T-helper 2 cell (primary cell): ENCODE measurements at places on chromosomes 16 and 17.

DNA sequence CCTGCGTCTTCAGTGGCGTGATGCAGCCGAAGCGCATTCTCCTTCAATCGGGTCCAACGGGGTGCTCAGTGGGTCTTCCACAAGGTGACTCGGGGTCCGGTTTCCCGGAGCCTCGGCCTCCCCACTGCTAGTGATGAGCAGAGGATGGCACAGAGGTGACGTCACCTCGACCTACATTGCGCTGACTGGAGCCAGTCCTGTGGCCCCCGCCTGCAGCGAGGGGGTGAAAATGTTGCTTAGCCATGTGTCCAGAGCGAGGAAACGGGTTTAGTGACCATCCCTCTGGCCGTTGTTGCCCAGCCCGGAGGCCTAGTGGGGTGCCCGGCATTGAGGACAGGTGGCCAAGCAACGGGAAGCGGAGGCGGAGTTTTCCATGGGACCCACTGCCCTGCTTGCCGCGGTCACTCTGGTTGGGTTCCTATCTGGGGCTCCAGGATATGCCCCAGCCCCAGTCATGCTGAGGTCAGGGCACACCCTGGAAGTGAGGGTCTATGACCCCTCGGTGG, 190.6 kb upstream of the CIBAR2 start:
- DNase-seq, result no peak

GRCh38 chr16:85390511-85391174, 222.5 kb upstream of the GSE1 start:
- DNase-seq, result no peak

GRCh38 chr17:81516439-81516838, 3.8 kb upstream of the ACTG1 start:
- no peak for DNase-seq

DNA sequence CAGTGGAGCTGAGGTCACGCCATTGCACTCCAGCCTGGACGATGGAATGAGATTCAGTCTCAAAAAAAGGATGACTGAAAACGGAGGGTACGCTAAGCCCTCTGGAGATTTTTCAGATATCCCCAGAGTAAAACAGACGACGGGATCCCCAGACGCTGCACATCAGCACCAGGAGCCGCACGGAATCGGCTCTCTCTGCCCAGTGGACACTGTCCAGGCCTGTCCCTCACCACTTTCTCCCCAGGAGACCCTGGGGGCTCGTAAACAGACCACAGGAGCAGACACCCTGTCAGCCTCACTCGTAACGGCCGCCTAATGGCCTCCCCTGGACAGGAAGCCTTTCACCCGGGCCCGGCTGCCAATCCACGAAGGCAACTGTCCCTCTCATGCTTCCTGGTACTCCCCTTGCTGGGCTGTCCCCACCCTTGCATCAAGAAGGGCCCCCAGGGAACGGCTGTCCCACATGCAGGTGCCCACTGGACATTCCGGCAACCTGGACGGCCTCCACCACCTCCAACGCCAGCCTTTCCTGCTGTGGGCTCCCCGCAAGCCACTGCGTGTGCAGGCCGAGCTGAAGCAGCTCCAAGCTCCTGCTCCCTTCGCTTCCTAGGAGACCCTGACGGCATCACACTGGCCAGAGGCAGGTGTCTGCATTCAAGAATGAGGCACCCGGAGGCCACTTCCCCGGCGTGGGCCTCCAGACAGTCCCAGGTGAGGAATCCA, 74.3 kb downstream of the TIMM22 start:
- no peak for DNase-seq

DNA sequence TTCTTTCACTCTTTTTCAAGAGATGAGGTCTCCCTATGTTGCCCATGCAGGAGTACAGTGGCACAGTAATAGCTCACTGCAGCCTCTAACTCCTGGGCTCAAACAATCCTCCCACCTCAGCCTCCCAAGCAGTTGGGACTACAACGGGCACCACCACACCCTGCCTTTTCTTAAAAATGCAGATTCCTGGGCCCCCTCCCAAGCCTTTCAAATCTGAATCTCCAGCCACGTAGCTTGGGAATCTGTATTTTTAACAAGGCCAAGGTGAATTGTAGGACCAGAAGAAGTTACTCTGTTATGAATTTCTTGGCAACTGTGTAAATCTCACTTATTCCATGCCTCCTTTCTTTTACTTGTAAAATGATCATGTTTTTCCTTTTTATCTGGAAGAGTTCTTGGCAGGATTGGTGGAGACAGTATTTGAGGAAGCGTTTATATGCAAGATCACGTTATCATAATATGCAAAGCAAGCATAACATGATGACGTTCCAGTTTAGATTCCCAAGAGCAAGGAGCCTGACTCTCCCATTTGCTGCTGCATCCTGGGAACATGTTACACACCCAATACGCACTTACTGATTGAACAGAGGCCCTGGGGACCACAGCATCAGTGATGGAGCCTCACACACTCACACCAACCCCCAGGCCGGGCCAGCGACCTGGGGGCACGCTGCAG, 44.5 kb downstream of the LITAF start:
- no peak for DNase-seq

- no peak for DNase-seq
Observed at GRCh38 chr17:66629762-66630161, 205.2 kb upstream of the CACNG5 start.

DNA sequence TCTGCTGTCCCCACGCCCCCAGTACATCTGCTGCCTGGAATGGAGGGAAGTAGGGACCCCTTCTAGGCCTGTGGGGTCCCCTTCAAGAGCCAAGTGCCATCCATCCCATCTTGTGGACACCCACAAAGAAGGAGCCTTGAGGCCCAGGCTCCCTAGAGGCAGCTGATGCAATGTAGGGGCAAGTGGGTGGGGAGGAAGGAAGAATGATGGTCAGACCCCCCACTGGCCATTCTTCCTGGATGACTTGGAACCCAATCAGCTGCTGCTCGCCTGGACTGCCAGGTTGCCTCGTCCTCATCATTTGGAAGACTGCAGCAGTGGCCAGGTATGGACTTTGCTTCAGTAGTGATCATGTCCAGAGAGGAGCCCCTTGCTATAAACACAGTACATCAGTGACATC, 48.9 kb downstream of the SMPD3 start:
- no peak for DNase-seq

DNA sequence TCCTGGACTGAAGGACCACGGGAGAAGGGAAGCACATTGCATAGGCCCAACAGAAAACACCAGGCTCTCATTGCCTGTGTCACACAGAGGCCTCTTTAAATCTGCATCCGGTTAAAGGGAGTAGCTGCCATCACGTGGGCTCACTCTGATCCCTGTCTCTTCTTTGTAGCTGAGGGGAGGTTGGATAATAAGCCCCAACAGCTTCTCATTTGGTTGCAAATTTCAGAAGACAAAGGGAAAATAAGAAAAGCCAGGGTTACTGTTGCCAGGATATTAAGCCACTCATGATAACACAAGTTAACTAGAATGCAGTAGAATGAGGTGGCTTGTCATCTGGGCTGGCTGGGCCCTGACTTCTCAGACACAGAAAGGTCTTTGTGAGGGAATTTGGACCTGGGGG, 325.1 kb upstream of the ERCC4 start:
- no peak for DNase-seq

DNA sequence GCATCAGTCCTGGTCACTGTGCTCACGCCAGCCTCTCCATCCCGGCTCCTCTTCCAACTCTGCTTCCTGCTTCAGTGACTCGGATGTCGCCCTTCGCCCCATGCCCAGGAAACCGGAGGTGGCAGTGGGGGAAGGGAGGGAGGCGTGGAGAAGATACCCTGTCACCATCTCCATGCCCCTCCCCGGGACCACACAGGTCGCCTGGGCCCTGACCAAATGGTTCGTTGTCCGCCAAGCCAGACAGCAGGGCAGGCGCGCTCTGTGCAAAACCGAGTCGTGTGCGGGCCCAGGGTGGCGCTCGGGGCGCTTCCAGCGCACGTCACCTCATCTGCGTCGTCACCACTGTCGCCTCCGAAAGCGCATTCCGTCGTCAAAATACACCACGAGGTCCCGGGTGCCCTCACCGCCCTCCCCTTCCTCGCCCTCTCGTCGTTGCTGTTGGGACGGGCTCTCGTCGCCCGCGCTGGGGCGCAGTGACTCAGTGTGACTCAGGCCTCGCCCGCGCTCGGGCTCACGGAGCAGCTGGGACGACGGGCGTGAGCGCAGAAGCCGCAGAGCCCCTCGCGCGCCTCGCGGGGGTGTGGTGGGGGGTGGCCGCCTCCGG, 39.2 kb downstream of the ZNF778 start:
- peak; percentile 41 for DNase-seq

- DNase-seq, result no peak
Observed at GRCh38 chr17:38598536-38598935, 7.2 kb downstream of the SRCIN1 start.

GRCh38 chr17:68470961-68471360, 13.7 kb upstream of the WIPI1 start:
- DNase-seq, result no peak

GRCh38 chr17:34082404-34082803, 172.7 kb upstream of the CCL2 start:
- DNase-seq, result no peak

DNA sequence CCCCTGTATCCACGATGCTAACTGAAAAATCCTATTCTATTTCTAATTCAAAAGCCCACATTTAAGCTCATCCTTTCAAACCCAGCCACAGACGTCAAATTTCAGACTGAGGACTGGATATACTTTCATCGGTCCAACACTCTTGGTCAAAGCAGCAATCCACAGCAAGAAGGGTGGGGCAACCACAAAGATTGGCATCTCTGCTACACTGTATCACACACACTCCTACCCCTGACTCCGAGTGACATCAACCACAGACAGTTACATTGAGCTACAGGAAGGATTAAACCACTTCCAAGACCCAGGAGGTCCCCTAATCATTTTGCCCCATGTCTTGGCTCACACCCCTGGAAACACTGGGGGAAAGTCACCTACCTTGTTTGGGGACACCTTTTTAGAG, 61.3 kb downstream of the GRIN2A start:
- DNase-seq, result no peak

GRCh38 chr16:49330562-49331201, 42.9 kb upstream of the C16orf78 start:
- DNase-seq, result no peak

- DNase-seq, result no peak
Observed at GRCh38 chr17:27575096-27575911, 55.7 kb upstream of the LGALS9 start.

GRCh38 chr17:44255915-44256314, 12.0 kb downstream of the SLC4A1 start:
- DNase-seq, result no peak

DNA sequence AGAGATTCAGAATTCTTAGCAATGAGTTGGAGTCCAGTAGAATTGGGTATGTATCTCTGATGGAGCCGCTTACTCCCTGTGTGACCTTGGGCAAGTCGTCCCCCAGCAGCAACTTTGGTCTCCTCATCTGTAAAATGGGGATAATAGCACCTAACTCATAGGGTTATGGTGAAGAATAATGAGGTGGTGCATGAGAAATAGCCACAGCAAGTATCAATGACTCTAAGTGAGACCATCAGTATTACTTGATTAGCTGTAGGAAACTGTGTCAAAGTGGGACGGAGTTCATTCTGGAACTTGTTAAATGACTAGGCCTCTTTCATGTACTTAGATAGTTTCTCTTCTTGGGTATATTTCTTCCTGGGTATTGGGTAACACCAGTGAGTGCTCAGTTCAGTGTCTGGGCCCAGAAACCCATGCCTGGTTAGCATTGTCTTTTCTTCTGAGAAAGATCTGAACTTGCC, 6.4 kb downstream of the PRKCB start:
- peak; percentile 82 for DNase-seq

GRCh38 chr17:40561871-40562611, 3.2 kb downstream of the CCR7 start:
- peak; percentile 41 for DNase-seq

DNA sequence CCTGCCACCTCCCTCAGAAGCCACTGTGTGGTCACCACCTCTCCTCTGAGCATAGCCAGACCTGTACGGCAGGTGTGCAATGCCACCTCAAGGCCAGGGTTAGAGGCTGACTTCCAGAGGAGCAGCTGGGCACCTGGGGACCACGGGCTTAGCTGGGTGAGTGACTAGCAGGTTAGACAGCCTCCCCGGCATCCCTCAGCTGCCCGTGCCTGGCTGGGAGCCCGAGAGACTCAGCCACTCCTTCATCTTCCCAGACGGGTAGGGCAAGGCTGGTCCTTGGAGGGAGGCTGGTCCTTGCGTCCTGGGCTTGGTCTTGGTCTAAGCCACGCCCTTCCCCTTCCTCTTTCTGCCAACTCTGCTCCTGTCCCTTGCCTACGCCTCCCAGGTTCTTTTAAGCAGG, 7.8 kb downstream of the CRHR1 start:
- DNase-seq, result no peak

DNA sequence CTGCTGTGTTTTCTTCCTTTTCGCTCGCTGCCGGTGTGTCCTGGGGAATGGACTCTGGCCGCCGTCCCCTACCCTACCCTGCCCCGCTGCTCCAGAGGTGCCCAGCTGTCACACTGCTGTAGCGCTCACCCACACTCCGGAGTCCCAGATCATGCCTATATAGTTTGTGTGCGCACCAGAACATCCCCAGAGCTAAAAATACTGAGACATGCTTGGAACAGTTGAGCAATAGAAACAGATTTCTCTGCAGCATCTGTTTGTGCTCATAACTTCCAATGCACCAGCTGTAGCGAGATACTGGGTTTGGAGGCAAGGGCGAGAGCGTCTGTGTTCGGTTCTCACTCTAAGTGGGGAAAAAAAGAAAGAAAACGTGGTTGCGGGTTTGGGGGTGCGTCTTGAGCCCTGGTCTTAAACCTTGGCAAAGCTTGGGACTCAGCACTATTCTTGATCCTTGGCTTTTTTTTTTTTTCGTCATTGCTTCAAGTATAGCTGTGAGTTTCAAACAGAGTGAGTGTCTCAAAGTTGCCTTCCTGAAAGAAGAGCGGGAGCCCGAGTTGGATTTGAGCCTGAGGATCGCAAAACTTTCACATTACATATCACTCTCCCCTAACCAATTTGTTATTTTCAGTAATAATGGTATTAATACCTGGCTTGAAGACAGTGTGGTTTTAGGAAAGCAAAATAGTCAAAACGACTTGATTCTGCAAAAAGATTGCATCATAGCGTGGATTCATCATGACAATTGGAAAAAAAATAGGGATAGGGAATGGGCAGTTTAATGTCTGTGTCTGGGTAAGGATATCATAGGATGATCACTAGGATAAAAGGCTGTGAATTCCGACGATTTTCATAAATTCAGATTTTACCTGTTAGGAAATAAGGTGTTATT, 621 bp downstream of the KCNJ2 start:
- DNase-seq, result no peak
